ENCODE measurements at places on chromosomes 16 and 17. TPM values are rescaled to one million over a fixed set of nuclear protein-coding genes. Genes with fewer than 3 reads are reported as not detected.

The AMFR gene
- 319 TPM for total RNA-seq

The DNAI2 gene
- not detected for total RNA-seq

The PRKCB gene
- not detected for total RNA-seq

The CCDC200 gene
- total RNA-seq: not detected

The SULT1A1 gene
- 5.0 TPM for total RNA-seq

The ZP2 gene
- not detected for total RNA-seq

The MYOCD gene
- not detected for total RNA-seq

The NPIPB8 gene
- not detected for total RNA-seq

The SEPTIN12 gene
- not detected for total RNA-seq

The PLLP gene
- 3.3 TPM for total RNA-seq

The ZPBP2 gene
- not detected for total RNA-seq

The TUBB3 gene
- total RNA-seq: 23.7 TPM

The IRX6 gene
- total RNA-seq: not detected

The GRB7 gene
- 9.0 TPM for total RNA-seq

The PLXDC1 gene
- total RNA-seq: under 0.01 TPM

The SLC16A11 gene
- total RNA-seq: 0.38 TPM

The WNT9B gene
- not detected for total RNA-seq

The KRT13 gene
- total RNA-seq: 112 TPM

The GJD3 gene
- 0.53 TPM for total RNA-seq

The TERB1 gene
- total RNA-seq: 0.26 TPM

The KRT32 gene
- total RNA-seq: not detected

The MPP2 gene
- total RNA-seq: 0.26 TPM

The TVP23A gene
- total RNA-seq: not detected

The CEP112 gene
- total RNA-seq: 2.4 TPM

The CDK3 gene
- 1.3 TPM for total RNA-seq

All from bronchial epithelial cell (primary cell).